Breast epithelium (tissue), 4 donors: ENCODE measurements at places on chromosomes 3 and 15.

DNA sequence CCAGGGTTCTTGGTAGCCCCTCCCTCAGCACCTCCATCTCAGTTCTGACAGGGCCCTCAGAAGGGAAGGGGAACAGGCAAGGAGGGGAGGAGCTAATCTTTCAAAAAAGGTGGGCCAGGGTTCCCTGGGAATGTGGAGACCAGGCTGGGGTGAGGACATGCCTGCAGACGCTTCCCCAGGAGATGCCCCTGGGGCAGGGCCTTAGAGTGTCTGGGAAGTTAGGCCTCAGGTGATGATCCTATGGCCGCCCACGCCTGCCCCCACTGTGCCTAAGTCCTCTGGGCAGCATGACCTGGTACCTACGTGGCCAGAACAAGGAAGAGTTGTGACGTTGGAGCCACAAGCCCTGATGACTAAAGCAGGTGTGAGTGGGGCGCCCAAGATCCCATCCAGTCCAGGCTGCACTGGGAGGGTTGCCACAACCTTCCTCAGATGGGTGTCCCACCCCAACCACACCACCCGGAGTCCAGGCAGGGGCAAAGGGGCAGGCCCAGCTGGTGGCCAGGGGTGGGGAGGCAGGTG is 3.9 kb upstream of the SEMA3B start:
- H3K4me3 ChIP-seq = no peak overlapping the region
- DNase-seq = no peak
- peak overlapping the region; percentile 94 for H3K27ac ChIP-seq

DNA sequence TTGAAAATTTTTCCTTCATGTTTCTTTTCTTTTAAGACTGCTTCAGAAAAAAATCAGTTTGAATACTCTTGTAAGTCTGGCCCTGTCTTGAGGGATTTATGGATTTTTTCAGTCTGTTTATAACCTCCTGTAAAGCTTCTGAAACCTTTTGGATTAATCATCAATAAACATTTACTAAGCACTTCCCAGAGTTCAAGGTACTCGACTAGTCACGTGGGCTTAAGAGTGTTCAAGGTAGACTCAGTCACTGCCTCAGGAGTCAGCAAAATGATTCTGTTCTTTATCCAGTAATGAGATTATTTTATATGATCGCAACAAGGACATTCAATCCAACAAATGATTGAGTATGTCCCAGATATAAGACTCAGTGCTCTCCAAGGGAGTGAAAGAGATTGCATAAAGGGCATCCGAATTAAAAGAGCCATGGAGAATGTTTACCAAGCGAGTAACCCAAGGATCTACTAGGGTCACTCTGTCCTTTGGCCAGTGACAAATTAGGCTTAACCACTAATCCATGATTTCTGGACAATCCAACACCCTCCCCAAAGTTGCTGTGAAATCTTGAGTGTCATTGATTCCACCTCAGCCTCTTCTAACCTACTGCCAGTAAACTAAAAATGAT is 726.6 kb upstream of the NAALADL2 start:
- no peak for DNase-seq
- no peak overlapping the region for H3K27ac ChIP-seq
- H3K27me3 ChIP-seq = no peaks in the 10 kb centered on the region
- no peaks in the 10 kb centered on the region for H3K36me3 ChIP-seq

GRCh38 chr15:93152951-93153350 is 63.9 kb upstream of the RGMA start:
- no peak overlapping the region for H3K4me3 ChIP-seq
- no peaks in the 10 kb centered on the region for H3K27me3 ChIP-seq
- H3K4me1 ChIP-seq = peaks cover 6% of the 10 kb centered on the region
- peak; percentile 86 for DNase-seq

DNA sequence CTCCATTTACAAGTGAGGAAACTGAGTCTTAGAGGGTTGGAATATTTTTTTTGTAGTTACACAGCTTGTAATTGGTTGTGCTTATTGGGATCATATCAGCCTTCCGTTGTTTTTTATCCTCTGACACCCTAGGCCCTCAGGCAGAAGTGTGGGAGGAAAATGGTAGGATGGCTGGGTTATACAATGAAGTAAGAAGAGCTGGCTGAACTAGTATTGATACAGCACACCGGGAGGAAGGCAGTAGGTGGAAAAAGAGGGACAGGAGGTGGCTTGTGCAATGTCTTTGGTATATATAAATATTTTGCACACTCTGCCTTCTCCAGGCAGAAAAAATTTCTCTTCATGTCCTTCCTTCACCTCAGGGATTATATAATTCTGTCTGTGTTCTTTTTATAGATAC is 214.3 kb upstream of the SGO1 start:
- no peak overlapping the region for H3K27ac ChIP-seq
- H3K4me3 ChIP-seq = no peak overlapping the region
- H3K27me3 ChIP-seq = no peaks in the 10 kb centered on the region

- no peak overlapping the region for H3K27ac ChIP-seq
- no peak for DNase-seq
- no peaks in the 10 kb centered on the region for H3K4me1 ChIP-seq
- no peak overlapping the region for H3K4me3 ChIP-seq
Observed at GRCh38 chr3:99503350-99503749, 135.0 kb upstream of the COL8A1 start.
